Mesothelial cell of epicardium (in vitro differentiated cells): ENCODE measurements at places on chromosomes 6 and 20. TPM values are rescaled to one million over a fixed set of nuclear protein-coding genes. Genes with fewer than 3 reads are reported as not detected.

DNA sequence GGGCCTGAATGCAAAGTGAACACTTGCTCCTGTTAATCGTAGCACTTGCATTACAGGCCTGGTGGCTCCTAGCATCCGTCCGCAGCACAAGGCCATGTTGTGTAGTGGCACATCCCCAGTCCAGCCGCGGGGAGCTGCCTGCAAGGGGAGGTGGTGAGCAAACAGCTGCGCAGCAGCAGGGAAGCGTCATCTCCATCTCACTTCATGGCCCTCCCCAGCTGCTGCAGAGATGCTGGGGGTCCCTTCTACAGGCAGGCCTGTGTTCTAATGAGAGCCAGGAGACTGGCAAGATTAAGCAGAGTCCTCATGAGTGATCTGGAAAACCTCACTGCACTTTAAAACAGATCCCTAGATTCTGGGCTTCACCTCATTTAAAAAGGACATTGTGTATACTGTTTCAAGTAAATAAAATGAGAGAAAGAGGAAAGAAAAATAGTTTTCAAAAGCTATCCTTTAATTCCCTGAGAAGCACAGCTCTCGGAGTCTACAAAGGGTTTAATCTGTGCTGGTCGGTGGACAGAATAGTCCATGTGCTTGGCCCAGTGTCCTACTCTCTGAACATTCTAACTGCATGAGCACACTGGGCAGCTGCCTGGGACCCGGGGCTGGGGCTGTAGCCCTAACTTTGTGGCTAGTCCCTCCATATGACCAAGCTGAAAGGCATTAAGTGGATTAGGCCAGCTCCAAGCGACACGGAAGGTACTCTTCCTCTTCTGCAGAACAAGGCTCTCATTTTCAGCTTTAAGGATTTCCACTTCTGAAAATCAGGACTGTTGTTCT, 125.8 kb downstream of the LY86 start:
- DNase-seq, result no peak
- H3K4me1 ChIP-seq, result peaks cover 23% of the 10 kb centered on the region
- H3K27ac ChIP-seq, result no peak overlapping the region
- peaks cover 7% of the 10 kb centered on the region for H3K27me3 ChIP-seq
- H3K36me3 ChIP-seq, result no peaks in the 10 kb centered on the region

- H3K27ac ChIP-seq, result peak overlapping the region; percentile 47
- peaks cover 8% of the 10 kb centered on the region for H3K27me3 ChIP-seq
- H3K36me3 ChIP-seq, result peaks cover 10% of the 10 kb centered on the region
- peaks cover 32% of the 10 kb centered on the region for H3K4me1 ChIP-seq
- DNase-seq, result no peak
These were observed 694 bp upstream of the FAM120B start for GRCh38 chr6:170305805-170306323.

GRCh38 chr6:129817821-129818220, 43.3 kb downstream of the TMEM244 start:
- H3K4me3 ChIP-seq, result no peak overlapping the region
- H3K4me1 ChIP-seq, result no peaks in the 10 kb centered on the region
- H3K27me3 ChIP-seq, result peaks cover 15% of the 10 kb centered on the region
- H3K36me3 ChIP-seq, result no peaks in the 10 kb centered on the region

- no peak overlapping the region for H3K27ac ChIP-seq
- no peaks in the 10 kb centered on the region for H3K4me1 ChIP-seq
- no peak overlapping the region for H3K4me3 ChIP-seq
These were observed 2.0 kb downstream of the TSBP1 start for GRCh38 chr6:32369660-32370059.

BHLHE23 gene
- total RNA-seq, result not detected in 3 replicates

ENPP4 gene
- total RNA-seq, result 4.8 to 5.2 TPM (median 5.1 TPM) in 3 replicates

RAB22A gene
- 20.4 to 21.2 TPM (median 20.7 TPM) in 3 replicates for total RNA-seq

BPIFB4 gene
- not detected in 3 replicates for total RNA-seq
